Stimulated activated CD4-positive, alpha-beta T cell treated with anti-CD3 and anti-CD28 coated beads, Interleukin-2, amount 100 ng/mL, for 24 hours (primary cell): ENCODE measurements at places on chromosomes 11 and 22.

- no peak for DNase-seq
Measured at GRCh38 chr11:102238391-102238821, 78.9 kb upstream of the BIRC3 start.

GRCh38 chr11:68194675-68195294, 18.3 kb downstream of the KMT5B start:
- no peak for DNase-seq

GRCh38 chr22:45962434-45962718, 14.6 kb downstream of the WNT7B start:
- DNase-seq, result no peak

DNA sequence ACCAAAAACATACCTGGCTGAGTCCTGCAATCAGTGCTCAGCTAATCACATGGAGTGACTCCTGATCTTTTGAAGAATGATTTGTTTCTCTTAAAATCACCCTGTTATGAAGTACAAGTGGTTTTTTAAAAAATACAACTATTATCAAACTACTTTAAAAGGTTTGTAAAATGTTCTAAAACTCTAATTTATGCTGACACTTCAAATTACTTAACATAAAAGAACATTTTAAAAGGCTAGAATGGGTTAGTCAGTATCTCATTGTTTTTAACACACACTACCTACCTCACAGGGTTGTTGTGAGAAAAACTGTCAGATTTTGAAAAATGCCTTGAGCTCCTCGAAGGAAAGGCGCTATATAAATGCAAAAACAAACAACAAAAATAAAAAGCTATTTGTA, 33.2 kb downstream of the KMT5B start:
- DNase-seq, result no peak

- no peak for DNase-seq
Measured at GRCh38 chr11:123183391-123184099, 11.5 kb downstream of the CLMP start.

- no peak for DNase-seq
Measured at GRCh38 chr11:117544130-117544800, 216.6 kb downstream of the CEP164 start.

DNA sequence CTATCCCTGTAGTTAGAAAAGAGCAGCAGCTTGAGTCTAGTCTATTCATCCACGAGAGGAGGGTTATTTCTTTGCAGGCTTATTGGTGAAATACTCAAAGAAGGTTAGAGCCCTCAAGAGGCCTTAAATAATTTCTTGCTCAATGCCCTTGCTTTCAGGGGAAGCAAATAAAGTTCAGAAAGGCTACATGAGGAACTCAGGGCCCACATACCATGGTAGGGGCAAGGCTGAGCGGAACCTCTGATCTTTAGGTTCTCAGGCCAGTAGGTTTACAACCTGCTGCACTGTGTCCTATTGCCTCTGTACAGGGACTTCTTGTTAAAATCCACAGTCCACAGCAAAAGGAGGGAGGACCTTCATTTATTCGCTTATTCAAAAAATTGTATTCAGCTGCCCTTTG, 101.7 kb downstream of the ADAMTS15 start:
- no peak for DNase-seq

GRCh38 chr22:22863001-22863400, 24.6 kb upstream of the IGLL5 start:
- no peak for DNase-seq

DNA sequence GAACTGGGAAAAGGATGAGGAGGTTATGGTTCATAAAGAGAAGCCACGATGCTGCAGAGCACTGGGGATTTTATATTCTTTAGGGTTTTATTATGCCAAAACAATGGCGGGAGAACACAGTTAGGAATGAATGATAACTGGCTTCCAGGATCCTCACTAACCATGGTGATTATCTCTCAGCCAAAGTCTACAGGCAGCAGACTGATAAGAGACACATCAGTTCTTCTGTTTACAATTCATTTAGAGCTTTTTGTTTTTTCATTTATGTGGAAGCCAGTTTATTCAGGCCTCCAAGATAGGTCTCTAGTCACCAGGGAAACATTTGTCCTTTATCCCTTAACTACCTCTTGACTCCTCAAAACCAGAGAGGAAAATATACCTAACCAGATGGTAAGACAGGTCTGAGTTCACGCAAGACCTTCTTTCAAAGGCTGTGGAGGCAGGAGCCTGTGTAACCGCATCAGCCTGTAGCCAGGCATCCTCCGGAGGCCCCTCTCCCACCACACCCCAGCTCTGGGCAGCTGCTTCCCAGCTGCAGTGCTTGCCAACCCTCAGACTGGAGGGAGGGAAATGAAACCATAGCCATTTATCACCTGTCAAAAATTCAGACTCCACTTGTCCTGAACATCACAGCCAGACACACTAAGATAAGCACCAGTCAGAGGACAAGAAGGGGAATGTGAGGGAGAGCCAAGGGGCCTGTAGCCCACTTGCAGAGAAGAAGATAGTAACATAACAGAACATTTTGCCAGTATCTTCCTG, 57.2 kb upstream of the FAM181B start:
- DNase-seq, result no peak
